ENCODE measurements at places on chromosomes 6 and 20. TPM values are rescaled to one million over a fixed set of nuclear protein-coding genes. Genes with fewer than 3 reads are reported as not detected.

The IFT52 gene
- total RNA-seq, result 34.4 TPM

The SLPI gene
- 11.9 TPM for total RNA-seq

The TUBB2B gene
- 16.9 TPM for total RNA-seq

The RSPH3 gene
- 5.9 TPM for total RNA-seq

The PI16 gene
- total RNA-seq, result not detected
